ENCODE measurements at places on chromosomes 2 and 18.

GRCh38 chr2:238929242-238930081, 81.6 kb downstream of the TWIST2 start:
- DNase-seq = peak; percentile 83

DNA sequence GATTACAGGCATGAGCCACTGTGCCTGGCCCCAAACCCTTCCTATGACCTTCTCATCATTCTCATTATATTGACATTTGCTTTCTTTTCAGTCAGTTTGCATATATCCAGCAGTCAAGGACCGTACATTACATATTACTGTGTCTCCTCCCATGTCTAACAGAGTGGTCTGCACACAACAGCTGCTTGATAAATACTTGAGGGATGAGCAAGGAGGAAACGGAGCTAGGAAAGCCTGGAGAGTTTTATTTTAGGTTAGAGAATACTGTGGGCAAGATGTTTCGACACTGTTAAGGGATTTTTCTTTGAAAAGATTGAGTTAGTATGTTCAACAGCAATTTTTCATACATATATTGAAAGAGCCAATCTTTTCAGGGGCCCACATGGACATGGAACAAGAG, 76.2 kb upstream of the CHRNA1 start:
- DNase-seq = peak; percentile 46

GRCh38 chr2:98857001-98857400, 79.0 kb downstream of the CRACDL start:
- DNase-seq = no peak

GRCh38 chr2:212974692-212975091, 176.7 kb downstream of the IKZF2 start:
- DNase-seq = peak; percentile 53

DNA sequence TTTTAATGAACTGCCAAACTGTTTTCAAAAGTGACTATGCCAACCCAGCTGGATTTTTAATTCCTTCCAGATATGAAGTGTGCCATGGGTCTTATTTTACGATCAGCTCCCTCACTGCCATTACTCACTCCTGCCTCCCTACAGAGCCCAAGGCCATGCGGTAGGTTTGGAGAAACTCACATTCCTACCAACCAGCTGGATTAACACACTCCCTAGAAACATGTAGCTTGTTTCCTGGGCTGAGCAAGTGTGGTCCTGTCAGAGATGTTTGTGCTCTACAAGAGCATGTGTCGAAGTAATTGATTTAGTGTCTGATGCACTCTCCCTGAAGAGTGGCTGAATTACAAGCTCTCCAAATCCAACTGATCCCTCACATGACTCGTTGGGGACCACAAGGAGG, 82.5 kb downstream of the SPP2 start:
- peak; percentile 53 for DNase-seq

GRCh38 chr2:37427241-37427640, 82.8 kb downstream of the QPCT start:
- no peak for DNase-seq

DNA sequence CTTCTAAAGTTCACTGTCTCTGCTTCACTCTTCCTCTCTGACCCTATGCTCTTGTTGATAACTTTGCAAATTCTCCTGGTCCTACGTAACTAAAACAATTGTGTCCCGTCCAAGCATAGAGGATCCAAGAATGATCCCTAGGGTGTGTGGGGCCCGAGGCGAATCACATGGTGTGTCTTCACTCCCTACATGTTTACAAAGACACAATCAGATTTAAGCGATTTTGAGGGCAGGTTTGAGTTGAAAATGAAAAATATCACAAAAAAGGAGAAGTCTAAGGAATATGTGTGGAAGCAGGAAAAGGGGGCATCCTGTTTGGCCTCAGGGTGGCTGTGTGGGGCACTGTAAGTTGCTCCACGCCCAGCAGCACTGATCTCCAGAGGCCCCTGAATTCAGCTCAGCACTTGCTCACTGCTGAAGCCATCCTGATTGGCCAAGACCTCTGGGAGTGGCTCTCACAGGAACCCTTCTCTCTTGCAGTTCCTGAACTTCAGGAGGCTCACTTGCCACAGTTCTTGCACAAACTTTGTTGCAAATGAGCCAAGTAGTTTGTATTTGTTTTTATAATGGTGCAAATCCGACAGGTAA, 363.6 kb downstream of the ZNF521 start:
- peak; percentile 40 for DNase-seq

GRCh38 chr2:18551623-18552022, 8.8 kb downstream of the RDH14 start:
- no peak for DNase-seq

- no peak for DNase-seq
Observed at GRCh38 chr2:129203331-129203730, 776.1 kb upstream of the RAB6C start.

GRCh38 chr2:215750763-215751162, 262.6 kb downstream of the MREG start:
- DNase-seq = no peak

DNA sequence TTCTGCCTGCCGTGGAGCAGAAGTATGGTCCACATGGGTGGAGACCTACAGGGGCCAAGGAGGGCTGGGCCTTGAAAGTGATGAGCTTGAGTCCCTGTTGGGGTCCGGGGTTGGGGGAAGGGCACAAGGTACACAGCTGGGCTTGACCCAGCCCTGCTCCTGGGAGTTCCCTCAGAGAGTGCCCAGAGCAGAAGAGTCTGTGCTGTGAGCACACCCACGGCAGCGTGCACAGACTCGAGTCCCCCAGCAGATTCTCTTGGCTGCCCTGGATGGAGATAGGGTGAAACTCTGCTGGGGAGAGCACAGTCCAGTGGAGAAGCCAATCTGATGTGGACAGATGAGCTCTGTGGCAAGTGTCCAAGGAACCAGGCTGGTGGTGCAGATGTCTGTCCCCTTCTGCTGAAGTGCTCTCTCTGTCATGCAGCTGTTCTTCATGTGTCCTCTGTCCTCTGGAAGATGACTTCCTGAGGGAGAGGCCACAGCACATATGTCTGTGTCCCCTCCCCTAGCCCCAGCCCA, 27.5 kb downstream of the INPP4A start:
- DNase-seq = no peak

- no peak for DNase-seq
Observed at GRCh38 chr2:37631698-37632097, 39.7 kb downstream of the CDC42EP3 start.

DNA sequence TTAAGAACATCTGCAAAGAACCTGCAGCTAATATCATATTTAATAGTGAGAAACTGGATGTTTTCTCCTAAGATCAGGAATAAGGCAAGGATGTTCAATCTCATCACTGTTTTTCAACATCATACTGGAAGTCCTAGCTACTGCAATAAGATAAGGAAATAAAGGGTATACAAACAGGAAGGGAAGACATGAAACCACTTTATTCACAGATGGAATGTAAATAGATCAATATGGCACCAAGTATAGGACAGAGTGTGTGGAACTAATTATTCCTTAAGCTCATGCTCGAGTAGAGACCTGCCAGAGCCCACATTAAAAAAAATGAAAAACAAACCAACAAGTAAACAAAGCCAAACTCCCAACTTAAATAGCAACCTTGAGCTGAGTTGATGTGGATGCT, 41.3 kb upstream of the TMEM247 start:
- DNase-seq = no peak

- no peak for DNase-seq
Observed at GRCh38 chr18:37561986-37562385, 3.6 kb downstream of the CELF4 start.

GRCh38 chr2:132462236-132462635, 45.6 kb downstream of the GPR39 start:
- DNase-seq = no peak

GRCh38 chr2:174053355-174054151, 88.4 kb upstream of the SP3 start:
- DNase-seq = no peak

DNA sequence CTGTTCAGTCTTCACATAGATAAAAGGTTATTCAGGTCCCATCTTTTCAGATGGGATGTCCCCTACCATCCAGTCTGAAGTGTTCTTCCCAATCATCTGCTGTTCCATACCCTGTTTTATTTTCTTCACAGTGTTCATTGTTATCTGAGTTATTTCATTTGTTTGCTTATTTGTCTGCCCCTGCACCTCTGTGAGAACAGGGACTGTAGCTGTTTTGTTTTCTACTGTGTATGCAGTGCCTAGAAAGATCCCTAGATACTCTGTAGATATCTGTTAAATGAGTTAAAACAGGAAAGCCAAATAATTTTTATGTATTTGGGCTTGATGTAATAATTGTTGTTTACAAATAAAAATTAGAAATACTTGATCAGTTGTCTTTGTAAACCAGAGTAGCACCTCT, 34.2 kb downstream of the SMAD4 start:
- DNase-seq = no peak

DNA sequence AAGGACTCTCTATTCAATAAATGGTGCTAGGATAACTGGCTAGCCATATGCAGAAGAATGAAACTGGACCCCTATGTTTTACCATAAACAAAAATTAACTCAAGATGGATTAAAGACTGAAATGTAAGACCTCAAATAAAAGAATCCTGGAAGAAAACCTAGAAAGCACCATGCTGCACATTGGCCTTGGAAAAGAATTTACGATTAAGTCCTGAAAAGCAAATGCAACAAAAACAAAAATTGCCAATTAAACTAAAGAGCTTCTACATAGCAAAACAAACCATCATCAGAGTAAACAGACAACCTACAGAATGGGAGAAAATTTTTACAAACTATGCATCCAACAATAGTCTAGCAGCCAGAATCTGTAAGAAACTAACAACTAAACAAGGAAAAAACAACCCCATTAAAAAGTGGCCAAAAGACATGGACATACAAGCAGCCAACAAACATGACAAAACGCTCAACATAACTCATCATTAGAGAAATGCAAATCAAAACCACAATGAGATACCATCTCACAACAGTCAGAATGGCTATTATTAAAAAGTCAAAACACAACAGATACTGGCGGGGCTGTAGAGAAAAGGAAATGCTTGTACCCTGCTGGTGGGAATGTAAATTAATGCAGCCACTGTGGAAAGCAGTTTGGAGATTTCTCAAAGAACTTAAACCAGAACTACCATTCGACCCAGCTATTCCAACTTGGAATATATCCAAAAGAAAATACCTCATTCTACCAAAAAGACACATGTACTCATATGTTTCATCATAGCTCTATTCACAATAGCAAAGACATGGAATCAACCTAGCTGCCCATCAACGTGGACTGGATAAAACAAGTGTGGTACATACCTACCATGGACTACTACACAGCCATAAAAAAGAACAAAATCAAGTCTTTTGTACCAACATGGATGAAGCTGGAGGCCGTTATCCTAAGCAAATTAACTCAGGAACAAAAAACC, 30.6 kb downstream of the SEPTIN10 start:
- DNase-seq = no peak

GRCh38 chr2:35428548-35428947, 927.0 kb upstream of the CRIM1 start:
- no peak for DNase-seq

DNA sequence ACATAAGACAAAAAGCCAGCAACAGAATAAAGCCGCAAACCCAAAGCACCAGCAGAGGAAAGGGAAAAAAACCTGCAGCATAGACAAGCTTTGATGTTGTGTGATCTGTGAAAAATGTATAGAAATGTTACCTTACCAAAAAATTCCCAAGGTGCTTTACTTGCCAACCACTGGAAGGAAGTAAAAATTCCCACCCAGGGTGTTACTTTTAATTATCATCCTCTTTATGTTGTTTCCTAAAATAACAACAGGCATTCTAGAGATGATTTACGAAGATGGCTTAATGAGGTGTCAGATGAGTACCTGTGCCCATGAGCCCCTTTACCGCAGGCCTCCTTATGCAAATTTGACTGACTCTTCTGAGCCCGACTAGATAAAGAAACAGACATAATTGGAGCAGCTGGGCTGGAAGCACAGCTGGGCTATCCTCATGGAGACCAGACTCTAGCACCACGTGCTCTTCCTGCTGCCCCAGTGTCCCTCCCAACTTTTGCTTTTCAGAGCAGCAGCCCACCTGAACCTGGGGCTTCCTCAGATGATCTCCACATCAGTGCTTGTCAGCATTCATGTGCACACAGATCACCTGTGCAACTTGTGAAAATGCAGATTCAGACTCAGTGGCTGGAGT, 41.5 kb downstream of the SRSF7 start:
- DNase-seq = no peak

- DNase-seq = no peak
Observed at GRCh38 chr2:174202188-174202587, 46.1 kb downstream of the OLA1 start.

GRCh38 chr2:229880892-229881586, 40.8 kb downstream of the TRIP12 start:
- DNase-seq = no peak

- no peak for DNase-seq
Observed at GRCh38 chr2:216739035-216739434, 43.7 kb upstream of the IGFBP5 start.

DNA sequence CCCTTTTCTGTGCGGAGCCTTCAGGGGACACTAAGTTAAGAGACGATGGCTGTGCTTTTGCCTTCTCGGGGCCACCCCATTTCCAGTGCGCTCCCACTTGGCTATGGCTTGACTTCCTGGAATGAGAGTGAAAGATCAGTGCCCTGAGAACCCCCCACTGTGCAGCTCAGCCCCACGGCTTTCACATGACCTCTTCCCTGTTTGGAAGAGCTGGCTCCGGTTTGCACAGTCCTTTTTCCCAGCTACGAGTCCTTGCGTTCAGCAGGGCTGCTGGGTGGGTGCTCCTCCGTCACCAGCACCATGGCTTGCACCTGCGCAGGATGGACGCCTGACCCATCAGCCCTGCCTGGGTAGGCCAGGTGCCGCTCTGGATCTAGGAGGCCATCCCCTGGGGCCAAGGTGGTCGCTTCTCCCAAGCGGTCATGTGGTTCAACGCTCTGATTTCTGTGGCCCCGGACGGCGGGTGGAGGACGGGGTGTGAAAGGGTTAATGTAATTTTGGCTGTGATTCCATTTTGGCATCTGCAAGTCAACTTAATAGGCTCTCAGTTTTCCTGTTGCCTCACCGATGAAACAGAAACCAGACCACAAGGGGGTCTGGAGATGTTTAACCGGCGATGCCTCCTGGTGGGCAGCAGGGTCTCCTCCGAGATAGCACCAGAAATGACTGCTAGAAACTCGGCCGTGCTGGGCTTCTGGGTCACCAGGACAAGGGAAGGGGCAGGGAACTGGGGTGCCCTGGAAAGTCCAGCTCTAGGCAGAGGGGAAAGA, 113.1 kb upstream of the HAAO start:
- peak; percentile 47 for DNase-seq

DNA sequence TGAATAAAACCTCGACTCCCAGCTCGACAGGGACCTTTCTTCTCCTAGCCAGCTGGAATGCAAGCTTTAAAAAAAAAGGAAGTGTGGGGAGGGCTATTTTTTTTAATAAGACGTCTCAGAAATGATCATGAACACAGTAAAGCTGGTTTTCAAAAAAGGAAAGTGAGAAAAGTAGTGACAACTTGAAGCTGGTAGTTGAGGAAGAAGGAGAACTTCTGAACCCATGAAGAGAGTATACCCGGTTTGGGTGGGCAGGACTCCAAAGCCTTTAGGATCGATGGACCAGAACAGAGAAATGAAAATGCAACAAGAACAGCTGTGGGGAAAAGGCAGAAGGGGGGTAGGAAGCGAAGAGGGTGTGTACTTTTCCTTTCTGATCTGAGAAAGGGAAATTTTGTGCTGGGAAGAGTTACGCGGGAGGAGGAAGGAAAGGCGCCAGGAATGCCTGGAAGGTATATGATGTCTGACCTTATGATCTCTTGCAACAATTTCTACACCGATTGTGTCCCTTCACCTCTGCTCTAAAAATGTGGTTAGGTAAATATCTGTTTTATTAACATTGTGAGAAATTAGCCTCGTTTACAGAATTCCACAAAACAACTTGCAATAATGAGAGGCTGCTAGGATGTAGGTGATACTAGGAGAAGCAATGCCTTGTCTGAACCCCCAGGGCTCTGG, 22.6 kb upstream of the CYP1B1 start:
- no peak for DNase-seq

- DNase-seq = no peak
Observed at GRCh38 chr18:48300463-48300961, 108.7 kb downstream of the ZBTB7C start.
